HEK293T (cell line): ENCODE measurements at places on chromosomes 2 and 18.

DNA sequence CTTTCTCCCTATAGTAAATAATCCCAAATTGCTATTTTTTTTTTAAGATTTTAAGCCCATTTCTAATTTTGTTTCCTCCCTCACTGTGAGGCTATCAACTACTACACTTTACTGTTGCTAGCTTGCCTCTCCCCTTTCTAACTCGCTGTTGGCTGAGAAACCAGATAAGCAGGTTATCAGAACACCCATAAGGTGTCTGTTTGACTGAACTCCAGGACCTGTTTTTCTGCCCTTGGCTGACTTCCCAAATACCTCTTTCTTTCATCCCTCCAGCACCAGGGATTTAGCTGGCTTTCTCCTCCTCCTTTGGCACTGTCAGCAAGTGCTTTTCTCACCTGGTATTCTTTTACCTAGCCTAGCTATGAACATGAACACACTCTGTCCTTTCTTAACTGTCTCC, 11.1 kb downstream of the TRAK2 start:
- no peak for DNase-seq

DNA sequence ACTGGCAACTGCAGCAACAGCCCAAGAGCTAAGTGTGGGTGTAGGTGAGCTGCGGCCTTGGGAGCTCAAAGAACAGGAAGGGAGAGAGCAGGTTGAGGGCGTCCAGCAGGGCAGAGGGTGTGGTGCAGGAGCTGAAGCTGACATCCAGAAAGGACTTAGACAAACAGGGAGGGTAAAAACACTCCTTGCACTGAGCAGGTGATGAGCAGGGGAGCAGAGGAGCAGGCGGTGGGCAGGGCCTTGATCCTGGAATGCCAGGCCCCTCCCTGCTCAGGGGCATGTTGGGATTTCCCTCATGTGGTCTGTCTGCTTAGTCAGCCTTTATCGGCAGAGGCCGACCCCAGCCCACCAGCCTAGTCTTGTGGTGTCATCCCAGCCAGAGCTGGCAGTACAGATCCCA, 63.6 kb downstream of the VSNL1 start:
- DNase-seq, result no peak

DNA sequence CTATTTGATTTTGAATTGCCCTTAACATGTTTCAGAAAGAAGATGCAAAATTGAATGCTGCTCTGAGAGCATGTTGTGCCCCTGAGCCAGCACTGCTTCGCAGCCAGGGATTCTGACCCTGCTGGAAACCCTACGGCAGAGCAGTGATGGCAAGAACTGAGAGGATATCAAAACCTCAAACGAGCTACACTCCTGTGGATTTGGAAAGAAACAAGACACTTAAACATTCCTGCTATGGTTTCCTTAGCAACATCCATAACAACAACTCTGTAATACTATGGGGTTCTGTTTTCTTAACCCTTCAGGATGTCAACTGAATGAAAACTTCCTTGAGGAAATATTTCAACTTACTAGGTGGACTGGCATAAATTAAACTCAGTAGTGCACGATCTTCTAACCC, 649.1 kb downstream of the NYAP2 start:
- no peak for DNase-seq

DNA sequence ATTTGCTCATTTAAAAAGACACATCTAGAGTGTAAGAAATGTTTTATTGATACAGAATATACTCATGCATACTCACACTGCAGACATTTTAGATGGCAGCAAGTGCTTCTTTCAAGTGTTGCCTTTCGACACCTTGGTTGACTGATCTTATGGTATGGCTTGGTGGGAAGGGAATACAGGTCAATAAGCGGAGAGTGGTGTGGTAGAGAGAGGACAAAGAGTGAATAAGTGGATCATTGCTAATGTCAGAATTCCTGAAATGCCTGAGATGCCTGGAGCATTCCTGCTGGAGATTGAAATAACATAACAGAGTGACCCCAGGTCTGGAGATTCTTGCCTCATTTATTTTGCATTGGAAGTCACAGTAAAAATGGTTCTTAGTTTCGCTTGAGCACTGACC, 76.7 kb downstream of the RND3 start:
- DNase-seq, result no peak

GRCh38 chr2:239523147-239523953, 122.5 kb upstream of the HDAC4 start:
- DNase-seq, result no peak
